ENCODE measurements at places on chromosomes 16 and 17.

DNA sequence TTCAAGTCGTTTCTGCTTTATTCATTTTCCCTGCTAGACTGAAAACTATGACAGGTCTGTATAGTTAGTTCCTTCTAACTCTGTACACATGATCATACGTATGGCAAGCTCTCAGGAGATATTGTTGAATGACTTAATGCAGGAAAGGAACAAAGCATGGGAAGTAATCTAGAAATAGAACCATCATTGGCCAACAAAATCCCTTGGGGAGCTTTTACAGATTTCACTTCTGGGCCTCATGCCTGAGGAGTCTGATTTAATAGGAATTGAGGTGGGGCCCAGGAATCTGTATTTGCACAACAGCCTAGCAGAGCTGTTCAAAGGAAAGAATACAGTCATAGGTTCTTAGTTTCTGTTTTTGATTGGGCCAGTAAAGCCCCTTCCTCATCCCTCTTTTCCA lies 229.2 kb downstream of the MAP2K6 start:
- DNase-seq: no peak

- DNase-seq: peak; percentile 27
Observed at GRCh38 chr16:67349172-67349571, 22.6 kb downstream of the LRRC36 start.

GRCh38 chr17:27327871-27328270 lies 34.0 kb downstream of the WSB1 start:
- DNase-seq: no peak

GRCh38 chr16:5025171-5025632 lies 8.5 kb downstream of the NAGPA start:
- no peak for DNase-seq

- DNase-seq: peak; percentile 23
Observed at GRCh38 chr17:44279666-44280391, 11.9 kb upstream of the SLC4A1 start.

DNA sequence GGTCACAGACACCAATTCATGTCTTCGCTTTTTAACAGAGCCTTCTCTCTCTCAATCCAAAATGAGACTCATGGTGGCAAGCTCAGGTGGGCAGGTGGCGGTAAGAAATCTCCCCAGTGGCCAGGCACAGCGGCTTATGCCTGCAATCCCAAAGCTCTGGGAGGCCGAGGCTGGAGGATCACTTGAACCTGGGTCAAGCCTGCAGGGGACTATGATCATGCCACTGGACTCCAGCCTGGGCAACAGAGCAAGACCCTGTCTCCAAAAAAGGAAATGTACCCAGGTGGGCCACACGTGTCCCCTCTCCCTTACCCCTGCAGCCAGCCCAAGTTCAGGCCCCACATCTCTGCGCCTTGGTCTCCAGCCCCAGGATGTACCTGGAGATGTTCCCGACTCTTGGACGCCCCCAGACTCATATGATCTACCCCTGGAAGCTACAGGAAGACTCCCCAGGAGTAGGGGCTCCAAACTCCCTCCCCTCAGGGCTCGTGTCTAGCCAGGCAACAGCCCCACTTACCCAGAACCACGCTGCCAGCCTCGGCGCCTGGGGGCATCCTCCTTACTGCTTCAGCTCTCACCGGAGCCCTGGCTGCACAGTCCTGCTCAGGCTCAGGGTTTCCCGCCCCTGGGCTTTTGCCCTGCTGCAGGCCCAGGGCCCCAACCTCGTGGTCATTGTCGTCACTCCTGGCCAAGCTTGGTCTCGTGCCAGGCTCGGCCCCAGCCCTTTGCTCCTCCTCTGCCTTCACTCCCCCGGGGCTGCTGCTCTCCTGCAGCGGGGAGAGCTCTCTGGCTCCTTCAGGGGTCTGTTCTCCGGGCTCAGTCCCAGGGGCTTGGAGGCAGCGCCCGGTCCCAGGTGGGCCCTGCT lies 16.2 kb downstream of the MYLK3 start:
- DNase-seq: no peak

GRCh38 chr16:48282636-48283263 lies 35.4 kb upstream of the ABCC11 start:
- DNase-seq: no peak

GRCh38 chr17:39224778-39225307 lies 902 bp downstream of the STAC2 start:
- no peak for DNase-seq

GRCh38 chr16:27258241-27258734 lies 10.3 kb downstream of the NSMCE1 start:
- DNase-seq: no peak

DNA sequence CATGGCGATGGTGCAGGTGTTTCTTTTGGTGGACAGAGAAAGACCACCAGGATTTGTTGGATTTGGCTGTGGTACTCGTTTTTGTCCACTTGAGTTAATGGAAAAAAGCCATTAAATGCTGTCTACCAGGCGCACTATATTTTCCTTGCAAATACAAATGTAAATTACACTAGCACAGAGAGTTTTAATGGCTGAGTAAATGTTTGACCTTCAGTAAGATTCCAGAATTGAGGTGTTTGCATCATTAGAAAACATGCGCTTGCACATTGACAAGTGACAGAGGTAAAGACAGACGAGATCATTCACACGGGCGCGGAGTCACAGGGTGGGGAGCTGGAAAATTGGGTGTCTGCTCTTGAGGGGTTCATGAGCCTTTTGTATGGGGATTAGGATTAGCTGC lies 53.5 kb upstream of the AKTIP start:
- no peak for DNase-seq

GRCh38 chr16:28609631-28610594 lies at the start of gene SULT1A1:
Gene SULT1A1, minus strand, starts transcription at chr16:28610044. Its CDS starts 1,189 bp downstream, at chr16:28608855.
- no peak for DNase-seq

DNA sequence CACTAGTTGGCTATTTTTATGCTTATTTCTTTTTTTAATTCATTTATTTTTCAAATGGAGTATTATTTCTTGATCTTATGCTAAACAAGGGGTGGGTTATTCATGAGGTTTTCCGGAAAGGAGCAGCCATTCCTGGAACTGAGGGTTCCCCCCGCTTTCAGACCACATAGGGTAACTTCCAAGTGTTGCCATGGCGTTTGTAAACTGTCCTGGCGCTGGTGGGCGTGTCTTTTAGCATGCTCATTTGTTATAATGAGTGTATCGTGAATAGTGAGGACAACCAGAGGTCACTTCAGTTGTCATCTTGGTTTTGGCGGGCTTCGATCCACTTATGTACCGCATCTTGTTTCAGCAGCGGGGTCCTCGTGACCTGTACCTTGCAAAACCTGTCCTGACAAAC lies 29.6 kb upstream of the ASGR2 start:
- DNase-seq: no peak

DNA sequence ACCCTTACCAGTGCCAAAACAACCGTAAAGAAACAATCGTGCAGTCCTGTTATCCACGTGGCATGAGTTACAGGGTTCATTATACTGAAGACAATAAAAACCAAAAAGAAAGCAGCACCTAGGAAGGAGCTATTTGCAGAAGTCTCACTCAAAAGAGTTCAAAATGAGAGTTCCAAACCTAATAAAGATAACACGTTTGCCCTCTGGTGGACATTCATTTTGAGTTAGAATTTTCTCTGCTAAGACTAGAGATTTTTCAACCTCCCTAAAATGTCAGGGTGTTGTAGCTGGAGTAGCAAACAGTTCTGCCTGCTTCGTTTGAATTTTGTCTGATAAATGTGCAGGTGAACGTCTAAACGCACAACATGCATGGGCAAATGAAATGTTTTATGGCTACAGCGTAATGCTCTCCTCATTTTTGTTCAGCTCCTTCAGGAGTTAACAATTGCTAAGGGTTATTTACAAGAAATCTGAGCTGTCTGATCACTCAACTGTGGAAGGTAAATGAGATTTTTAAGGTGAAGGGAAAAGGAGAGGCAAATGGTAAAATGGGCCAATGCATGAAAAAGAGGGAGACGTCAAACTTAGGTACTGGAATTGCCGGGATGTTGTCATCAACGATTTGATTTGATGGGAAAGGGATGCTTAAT lies 1067.9 kb upstream of the EEF2KMT start:
- no peak for DNase-seq

DNA sequence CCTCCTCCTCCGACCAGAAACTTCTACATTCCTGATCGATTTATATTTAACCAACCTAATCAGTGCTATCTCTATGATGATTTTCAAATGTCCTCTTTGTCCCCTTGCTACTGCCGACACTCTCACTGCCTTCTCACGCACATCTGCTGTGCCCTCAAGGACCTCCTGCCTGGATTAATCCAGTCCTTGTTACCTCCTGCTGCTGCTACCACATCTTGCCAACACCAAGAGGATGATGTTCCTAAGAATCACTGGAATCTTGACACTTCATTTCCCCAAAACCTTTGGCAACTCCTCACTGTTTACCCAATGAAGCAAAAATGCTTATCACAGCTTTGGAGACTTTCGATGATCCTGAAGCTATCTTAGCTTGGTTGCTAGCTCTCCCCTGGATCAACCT lies 287.3 kb upstream of the AXIN2 start:
- DNase-seq: no peak

DNA sequence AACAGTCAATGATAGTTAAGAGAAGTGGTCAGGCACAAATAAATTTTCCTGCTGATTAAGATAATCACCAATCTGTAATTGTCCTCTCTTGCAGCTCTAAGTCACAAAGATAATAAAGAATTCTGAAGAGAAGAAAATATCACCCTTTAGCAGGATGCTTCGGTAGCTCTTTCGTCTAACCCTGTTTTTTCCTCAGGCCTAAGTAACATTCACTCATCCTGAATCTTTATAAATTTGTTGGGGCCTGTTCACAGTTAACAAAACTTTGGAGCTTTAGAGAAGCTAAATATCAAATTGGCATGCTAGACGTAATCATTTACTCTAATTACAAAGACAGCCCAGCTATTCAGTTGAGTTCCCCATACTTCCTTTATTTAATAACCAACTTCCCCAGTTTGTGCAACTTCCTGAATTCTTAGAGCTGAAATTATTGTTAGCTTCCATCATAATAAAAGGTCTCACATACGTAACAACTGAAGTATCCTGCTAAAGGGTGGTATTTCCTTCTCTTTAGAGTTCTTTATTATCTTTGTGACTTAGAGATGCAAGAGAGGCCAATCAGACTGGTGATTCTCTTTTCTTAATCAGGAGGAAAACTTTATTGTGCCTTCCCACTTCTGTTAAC lies 118.6 kb downstream of the TANGO6 start:
- DNase-seq: no peak

DNA sequence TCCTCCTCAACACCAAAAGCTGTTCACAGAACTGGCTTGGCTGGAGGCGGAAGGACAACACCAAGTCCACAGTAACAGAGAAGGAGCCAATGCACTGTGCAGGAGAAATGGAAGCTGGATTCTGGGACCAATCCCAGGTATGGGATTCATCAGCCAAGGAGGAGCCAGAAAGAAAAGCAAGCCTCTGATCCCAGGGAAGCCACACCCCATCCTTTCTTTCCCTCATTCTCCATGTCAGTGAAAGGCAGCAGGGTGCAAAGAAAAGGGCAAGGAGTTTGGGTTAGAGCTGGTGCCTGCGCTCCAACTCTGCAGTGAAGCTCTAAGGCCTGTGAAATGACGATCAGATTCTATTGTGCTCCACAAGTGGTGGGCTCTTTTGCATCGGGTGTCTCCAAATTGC lies 11.0 kb downstream of the DCAKD start:
- DNase-seq: no peak

GRCh38 chr17:83161298-83162034 lies 82.1 kb downstream of the METRNL start:
- DNase-seq: no peak

DNA sequence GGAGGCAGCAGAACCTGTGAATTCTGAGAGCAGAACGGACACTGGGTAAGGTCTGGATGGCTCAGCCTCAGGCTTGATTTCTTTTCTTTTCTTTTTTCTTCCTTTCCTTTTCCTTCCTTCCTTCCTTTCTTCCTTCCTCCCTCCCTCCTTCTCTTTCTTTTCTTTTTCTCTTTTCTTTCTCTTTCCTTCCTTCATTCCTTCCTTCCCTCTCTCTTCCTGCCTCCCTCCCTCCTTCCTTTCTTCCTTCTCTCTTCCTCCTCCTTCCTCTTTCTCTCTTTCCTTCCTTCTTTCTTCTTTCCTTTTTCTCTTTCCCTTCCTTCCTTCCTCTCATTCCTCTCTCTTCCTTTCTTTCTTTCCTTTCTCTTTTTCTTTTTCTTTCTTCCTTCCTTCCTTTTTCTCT lies 38.0 kb downstream of the OR3A1 start:
- no peak for DNase-seq

DNA sequence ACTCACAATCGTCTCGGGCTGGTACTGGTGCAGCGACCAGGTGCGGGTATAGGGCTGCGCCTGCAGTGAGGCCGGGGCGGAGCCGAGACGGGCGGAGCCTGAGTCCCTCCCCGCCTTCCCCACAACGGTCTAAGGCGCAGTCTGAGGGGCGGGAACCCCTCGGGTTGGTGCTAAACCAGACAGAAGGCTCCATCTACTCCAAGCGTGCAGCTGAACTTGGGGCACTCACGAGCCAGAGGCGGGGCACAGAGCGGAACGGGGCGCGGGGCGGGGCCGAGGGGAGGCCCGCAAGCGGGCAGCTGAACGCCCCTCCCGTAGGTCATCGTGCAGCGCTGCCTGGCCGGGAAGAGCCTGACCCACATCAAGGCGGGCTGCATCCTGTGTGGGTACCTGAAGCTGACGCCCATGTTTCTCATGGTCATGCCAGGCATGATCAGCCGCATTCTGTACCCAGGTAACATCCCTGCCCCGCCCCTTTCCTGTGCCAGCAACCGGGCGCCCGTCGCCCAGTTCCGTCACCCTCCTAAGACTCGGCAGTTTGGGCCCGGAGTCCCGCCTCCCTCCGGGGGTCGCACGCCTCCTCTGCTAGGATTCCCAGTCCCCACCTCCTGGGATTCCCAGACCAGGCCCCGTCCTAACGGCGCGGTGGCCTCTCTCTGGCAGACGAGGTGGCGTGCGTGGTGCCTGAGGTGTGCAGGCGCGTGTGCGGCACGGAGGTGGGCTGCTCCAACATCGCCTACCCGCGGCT lies 5.0 kb downstream of the SLC5A2 start:
- DNase-seq: peak; percentile 43

- peak; percentile 44 for DNase-seq
Observed at GRCh38 chr16:11742093-11742535, 543 bp downstream of the TXNDC11 start.

DNA sequence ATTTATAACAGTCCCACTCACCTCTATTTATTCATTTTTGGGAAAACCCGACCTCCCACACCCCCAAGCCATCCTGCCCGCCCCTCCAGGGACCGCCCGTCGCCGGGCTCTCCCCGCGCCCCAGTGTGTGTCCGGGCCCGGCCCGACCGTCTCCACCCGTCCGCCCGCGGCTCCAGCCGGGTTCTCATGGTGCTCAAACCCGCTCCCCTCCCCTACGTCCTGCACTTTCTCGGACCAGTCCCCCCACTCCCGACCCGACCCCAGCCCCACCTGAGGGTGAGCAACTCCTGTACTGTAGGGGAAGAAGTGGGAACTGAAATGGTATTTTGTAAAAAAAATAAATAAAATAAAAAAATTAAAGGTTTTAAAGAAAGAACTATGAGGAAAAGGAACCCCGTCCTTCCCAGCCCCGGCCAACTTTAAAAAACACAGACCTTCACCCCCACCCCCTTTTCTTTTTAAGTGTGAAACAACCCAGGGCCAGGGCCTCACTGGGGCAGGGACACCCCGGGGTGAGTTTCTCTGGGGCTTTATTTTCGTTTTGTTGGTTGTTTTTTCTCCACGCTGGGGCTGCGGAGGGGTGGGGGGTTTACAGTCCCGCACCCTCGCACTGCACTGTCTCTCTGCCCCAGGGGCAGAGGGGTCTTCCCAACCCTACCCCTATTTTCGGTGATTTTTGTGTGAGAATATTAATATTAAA lies 638 bp upstream of the TMEM88 start:
- DNase-seq: no peak

- DNase-seq: peak; percentile 72
Observed at GRCh38 chr17:17859909-17860765, 23.4 kb upstream of the SREBF1 start.

Data from activated CD4-positive, alpha-beta T cell treated with anti-CD3 and anti-CD28 coated beads, Interleukin-2, Interleukin-4, amounts not matched to agents 100 ng/mL and 50 ng/mL, durations not matched to agents 16 hours and 8 hours (primary cell).